Mammary epithelial cell (primary cell): ENCODE measurements at places on chromosomes 6 and 20. TPM values are rescaled to one million over a fixed set of nuclear protein-coding genes. Genes with fewer than 3 reads are reported as not detected.

MAP1LC3A gene
- 9.4 and 14.1 TPM in 2 replicates for total RNA-seq

NEURL2 gene
- total RNA-seq = 2.1 and 4.0 TPM in 2 replicates

RUNX2 gene
- total RNA-seq = 4.2 TPM

MYH7B gene
- total RNA-seq = under 0.01 TPM

DNA sequence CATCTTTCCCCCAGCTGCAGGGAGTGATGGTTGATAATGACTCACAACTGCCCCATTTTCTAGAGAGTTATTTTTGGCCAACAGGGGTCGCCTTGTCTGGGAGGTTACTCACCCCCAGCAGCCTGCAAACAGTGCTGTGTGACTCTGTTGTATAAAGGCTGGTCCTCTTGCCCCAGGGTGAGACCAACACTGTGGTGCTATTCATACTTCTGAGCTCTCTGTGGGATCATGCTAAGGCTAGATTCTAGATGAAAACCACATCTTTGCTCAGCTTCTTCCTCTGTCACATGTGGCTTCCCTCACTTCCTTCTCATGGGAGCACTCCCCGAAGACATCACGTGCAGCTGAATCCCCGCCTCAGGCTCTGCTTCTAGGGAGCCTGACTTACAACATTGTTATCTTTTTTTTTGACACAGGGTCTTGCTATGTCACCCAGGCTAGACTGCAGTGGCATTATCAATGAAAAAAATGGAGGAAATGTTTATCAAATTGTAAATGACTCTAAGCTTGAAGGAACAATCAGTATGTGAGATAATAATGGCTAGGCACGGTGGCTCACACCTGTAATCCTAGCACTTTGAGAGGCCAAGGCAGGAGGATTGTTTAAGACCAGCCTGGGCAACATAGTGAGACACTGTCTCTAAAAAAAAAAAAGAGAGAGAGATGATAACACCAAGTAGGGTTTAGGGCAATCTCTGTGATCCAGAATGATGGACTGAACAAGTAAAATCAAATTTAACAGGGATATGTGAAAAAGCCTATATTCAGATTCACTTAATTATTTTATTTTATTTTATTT is 55.7 kb upstream of the SLC23A2 start:
- DNase-seq = peak; percentile 79

GRCh38 chr6:123028263-123028662 is 32.2 kb downstream of the CLVS2 start:
- DNase-seq = no peak

DNA sequence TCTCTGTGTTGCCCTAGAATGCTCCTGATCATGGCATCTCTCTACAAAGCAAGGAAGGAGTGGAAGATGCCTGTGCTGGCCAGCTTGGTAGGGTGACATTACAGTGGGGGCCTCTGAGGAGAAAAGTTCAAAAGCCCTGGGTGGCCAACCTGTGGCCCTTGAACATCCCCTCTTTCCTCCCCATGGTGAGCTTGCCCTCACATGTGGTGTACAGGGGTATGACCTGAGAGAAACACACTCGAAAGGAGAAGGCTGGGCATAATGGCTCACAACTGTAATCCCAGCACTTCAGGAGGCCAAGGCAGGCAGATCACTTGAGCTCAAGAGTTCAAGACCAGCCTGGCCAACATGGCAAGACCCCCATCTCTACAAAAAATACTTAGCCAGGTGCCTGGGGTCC is 36.6 kb upstream of the SCAF8 start:
- no peak for DNase-seq

GRCh38 chr6:117232196-117232595 is 33.2 kb upstream of the VGLL2 start:
- DNase-seq = peak; percentile 28

- no peak for DNase-seq
Measured at GRCh38 chr6:5442916-5443315, 181.6 kb downstream of the FARS2 start.

DNA sequence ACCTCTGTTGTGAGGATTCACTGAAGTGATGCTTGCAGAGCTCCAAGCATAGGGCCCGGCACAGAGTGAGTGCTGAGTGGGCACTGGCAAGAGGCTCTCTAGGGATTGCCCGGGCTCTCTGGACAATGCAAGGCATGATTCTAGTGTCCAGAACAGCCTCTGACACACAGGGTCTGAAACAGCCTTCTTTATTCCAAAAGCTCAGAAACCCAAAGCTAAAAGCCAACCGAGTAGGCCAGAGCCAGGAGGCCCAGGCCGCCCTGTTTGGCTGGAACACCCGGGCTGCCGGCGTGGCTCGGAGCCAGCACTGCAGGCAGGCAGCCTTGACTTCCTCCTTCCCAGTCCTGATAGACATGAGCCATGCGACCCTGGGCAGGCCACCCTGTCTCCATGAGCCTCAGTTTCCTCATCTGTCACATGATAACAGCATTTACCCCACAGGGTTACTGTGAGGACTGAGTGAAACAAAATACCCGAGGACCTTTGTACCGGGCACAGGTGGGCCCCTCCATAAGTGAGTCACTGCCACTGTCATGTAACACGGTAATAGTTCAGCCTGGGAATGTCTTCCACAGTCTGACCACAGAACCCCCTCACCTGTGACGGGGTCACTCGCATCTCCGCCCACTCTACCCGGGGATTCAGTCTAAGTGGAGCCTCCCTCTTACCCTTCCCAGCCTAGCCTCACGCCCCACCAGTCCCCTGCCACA is 51.5 kb downstream of the PTPRT start:
- no peak for DNase-seq
